NCI-H2227 treated with DMSO at 0.1 percent for 48 hours (cell line): ENCODE measurements at places on chromosomes 16 and 17.
A peak's percentile ranks its signal among the peaks of the same experiment; 100 is the strongest.

DNA sequence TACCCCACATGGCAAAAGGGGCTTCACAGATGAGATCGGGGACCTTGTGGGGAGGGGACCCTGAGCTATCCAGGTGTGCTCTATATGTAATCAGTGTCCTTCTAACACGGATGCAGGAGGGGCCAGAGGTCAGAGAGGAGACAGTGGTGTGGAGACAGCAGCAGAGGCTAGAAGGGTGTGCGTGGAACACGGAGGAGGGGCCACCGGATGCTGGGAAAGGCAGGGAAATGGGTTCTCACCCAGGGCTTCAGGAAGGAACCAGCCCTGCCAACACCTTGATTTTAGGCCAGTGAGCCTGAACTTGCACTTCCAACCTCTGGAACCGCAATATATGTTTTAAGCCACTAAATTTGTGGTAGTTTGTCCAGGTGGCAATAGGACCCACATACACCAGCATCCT is 4.6 kb upstream of the SLC38A8 start:
- no peak for DNase-seq

DNA sequence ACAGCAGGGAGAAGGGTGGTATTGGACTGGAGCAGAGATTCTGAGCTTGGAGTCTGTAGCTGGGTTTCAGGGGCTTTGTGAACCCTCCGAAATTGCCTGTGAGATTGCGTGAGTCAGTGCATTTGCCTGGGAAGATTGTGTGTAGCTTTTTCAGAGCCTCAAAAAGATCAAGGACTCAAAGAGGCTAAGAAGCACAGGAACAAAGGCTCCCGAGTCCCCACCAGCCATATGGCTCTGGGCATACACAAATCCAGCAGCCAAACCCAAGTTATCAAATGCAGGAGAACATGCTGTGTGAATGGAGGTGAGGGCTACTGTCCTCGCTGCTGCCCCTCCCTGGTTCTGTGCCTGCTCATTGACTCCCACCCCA is 3.0 kb downstream of the LRRC75A start:
- no peak for DNase-seq

DNA sequence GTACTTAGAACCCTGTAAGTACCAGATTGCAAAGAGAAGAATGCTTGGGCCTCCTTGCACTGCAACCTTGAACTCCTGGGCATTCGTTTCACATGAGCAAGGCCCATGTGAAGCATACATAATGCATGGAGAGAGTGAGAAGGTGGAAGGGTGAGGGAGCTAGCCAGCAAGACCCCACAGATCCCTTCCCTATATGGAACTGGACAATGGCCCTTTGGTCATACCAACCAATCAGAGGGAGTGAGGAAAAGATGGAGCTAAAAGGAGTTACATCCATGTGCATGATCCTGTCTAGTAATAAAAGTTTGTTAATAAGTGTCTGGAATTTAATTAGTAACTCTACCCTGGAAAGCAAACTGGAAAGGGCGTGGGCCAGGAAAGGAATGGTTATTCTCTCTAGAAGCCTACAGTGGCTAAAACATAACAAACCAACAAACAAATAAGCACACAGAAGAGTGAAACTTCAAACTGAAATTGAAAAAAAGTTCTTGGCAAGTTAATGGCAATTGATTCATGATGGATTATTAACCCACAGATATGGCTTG is 29.6 kb downstream of the DNAH3 start:
- DNase-seq: no peak

DNA sequence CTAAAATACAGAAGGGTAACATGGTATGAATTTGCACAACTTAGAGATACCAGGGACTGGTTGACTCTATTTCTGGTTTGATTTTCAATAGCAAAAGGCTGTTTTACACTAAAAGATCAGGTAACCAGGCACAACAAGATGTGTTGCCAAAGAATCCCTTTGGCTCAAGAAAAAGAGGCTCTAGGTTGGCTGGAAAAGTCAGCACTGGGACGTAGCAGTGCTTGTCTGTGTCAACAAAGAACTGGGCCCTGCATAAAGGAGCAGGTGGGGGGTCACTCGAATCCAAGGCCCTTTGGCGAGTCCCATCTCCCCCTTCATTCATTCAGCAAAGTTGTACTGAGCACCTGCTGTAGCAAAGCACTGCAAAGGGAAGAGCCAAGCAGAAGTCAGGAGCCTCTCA is 18.4 kb downstream of the SDR42E1 start:
- DNase-seq: no peak

DNA sequence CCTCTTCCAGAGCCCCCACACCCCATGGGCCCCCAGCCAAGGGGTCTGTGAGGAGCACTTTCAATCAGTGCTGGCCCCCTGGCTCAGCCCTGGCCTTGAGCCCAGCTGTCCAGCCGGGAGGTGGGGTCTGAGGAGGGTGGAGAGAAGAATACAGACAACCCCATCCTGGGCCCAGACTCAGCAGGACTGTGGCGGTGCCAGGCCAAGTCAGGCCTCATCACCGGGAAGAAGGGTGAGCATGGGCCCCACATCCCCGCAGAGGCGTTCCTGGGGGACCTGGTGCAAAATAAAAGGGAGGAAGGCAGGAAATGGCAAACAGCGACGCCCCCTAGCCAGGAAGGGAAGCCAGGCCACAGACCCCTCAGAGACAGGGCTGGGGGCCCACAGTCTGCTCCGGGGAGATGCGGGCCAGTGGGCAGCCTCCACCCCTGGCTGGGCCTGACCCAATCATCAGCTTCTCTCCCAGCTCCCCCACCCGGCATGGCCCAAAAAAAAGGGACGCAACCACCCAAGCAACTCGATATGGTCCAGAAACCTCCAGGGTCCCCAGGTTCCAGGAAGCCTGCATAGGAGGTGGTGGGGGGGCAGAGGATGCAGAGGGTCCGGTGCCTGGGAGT is 20.6 kb downstream of the ZNF423 start:
- DNase-seq: no peak

DNA sequence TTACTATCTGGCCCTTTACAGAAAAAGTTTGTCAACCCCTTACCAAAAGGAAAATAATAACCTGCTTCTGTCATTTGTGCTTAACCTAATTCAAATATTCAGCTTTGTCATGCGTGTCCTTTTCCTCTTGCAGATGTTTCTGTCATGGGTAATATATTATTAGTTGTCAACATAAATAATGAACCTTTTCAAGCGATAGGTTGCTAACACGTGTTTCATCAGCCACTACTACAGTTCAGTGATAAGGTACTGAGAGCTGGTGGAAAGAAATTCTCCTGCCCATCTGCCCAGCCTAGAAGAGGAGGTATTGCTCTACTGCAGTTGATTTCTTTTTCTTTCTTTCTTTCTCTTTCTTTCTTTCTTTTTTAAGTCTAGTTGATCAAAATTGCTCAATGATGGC is 12.0 kb upstream of the SRSF1 start:
- DNase-seq: no peak

DNA sequence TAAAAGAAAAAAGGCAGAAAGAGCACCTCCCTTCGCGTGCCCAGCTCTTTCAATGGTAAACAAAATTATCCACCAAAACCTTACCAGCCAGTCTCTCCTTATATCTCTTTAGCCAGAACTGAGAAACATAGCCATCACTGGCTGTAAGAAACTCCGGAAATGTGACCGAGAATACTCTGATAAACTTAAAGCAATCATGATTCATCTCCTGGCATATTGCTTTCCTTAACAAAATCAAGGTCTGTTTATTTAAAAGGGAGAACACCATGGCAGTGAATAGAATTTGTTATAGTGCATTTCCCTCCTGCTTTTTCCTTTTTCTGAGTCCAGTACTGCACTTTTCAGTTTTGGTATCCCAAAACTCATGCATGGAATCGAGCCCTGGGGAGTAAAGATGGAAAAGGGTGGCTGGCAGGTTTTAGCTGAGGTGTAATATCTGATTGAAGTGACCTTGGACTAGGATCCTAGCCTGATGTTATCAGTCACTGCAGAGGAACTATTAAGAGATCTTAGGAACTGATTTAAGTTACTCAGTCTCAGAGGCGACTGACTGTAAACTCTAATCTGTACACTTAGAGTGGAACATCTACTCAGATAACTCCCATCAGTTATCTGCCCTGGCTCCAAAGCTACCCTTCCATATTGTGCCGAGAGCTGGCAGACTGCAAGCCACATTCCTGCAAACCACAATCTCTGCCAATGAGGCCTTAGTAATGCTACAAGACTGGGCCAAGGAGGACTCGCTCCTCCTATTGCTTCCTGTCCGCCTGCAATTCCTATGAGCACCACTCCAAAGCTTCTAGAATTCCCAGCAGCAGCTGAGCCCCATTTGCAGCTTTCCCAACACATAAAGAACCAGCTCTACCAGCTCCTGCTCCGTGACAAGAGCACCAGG is 7.4 kb upstream of the COX10 start:
- DNase-seq: no peak

DNA sequence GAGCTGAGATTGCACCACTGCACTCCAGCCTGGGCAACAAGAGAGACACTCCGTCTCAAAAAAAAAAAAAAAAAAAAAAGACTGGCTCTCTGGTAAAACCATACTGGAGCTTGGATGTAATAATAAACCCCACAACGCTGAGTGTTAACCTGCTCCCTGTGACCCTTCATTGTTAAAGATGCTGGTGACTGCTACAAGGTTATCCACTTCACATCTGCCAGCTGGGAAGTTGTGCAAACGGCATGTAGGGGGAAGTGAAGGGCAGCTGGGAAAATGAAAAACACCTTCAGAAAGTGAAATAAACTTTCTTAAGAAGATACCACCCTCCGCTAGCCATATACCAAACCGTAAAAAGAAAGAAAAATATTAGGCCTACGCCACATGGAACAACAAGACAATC is 131.0 kb upstream of the NUDT7 start:
- DNase-seq: peak; percentile 22

DNA sequence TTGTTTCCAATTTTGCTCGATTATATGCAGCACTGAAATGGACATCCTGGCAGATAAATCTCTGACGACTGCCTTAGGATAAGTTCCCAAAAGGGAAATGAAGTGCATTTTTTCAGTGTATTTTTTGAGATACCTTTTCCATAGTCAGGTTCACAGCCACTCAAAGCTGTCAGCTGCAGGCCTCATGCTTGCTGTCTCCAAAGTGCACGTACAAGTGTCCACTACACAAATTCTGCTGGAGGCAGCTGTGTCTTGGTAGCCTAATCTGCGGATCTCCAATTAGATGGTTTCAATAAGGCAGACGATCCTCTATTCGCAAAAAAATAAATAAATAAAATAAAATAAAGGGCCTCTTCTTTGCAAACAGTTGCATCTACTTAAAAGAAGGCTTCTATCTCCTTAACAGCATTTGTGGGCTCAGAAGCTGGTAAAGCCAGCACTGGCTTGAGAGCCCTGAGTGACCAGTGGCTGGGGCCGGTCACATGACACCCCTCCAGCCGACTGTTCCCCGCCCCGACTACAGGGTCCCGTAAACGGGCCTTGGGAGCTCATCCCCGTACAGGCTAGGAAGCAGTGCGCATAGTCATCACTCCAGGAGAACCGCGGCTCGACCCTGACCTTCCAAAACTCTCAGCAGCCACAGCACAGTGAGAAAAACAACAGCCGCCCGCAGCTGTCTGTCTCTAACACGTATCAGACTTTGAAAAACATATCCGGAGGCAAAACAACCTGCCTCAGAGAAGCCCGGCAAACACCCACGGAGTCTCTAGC is 18.8 kb downstream of the RPH3AL start:
- no peak for DNase-seq

DNA sequence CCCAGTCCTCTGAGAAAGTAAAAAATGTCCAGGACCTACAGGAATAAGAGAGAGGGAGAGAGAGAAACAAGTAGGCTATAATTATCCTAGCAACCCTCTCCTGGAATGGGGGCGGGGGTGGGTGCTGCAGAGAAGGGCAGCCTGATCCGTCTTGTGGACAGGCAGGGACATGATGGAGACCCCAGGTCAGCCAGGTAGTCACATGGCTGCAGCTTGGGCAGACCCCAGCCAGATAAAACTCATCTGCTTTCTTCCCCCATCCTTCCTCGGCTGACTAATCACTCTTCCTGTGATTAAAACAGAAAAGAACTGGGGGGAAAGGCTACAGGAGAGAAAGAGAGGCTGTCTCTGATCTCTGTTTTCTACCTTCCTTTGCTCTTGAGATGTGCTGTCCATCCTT is 32.6 kb downstream of the COPZ2 start:
- DNase-seq: peak; percentile 81

DNA sequence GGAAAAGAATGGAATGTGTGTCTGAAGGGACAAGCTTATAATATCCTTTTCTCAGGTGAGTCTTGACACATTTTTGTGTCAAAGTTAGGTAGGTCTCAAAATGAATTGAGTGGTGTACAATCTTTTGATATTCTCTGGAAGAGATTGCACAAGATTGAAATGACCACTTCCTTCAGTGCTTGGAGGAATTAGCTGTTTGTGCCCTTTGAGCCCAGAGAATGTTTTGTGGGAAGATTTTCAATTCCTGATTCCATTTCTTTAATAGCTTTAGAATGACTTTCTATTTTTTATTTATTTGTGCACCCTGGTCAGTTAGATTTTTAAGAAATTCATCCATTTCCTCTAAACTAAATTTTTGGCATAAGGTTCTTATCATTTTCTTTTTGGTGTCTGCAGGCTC is 1.6 kb upstream of the CCL13 start:
- DNase-seq: no peak

- DNase-seq: peak; percentile 26
These were observed 3.1 kb downstream of the RNF227 start for GRCh38 chr17:7912927-7913524.

GRCh38 chr16:65306300-65306699 is 184.4 kb upstream of the CDH11 start:
- no peak for DNase-seq

DNA sequence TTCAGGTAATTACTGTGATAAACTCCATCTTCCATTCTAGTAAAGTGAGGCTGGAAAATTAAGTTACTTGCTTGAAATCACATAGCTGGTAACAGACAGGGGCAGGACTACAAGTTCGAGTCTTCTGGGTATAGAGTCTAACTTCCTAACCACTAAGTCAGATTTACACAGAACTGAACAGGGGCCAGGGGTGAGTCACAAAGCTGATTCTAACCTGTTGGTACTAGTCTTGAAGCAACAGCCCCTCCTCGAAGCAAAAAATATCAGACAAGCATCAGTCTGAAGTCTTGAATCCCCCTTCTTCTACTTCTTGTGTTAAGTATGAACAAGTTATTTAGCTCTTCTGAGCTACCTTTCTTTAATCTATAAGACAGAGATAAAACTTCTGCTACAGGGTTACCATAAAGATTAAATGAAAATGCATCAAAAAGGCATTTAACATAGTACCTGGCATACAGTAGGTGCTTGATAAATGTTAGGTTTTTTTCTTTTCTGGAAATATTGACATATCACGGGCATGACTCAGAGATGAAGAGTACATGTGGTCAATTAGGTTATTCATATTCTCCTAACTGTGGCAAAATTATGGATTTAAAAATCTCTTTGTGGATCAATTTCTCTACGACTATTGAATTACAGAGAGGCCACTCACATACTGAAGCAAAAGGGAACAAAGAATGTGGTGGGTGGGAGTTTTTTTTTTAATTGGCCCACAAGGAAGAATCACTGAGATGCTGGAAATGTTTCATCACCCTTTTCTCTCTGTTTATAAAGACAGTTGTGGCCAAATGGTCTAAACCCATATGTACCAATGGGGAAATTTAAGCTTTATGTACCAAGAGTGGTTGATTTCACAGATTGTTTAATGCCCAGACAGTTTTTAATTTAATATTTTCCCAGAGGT is 266.9 kb upstream of the DYNLRB2 start:
- no peak for DNase-seq
